ENCODE measurements at places on chromosomes 5 and 9.
A peak's percentile ranks its signal among the peaks of the same experiment; 100 is the strongest.

GRCh38 chr9:134922932-134923240, 5.2 kb upstream of the FCN1 start:
- DNase-seq: no peak

DNA sequence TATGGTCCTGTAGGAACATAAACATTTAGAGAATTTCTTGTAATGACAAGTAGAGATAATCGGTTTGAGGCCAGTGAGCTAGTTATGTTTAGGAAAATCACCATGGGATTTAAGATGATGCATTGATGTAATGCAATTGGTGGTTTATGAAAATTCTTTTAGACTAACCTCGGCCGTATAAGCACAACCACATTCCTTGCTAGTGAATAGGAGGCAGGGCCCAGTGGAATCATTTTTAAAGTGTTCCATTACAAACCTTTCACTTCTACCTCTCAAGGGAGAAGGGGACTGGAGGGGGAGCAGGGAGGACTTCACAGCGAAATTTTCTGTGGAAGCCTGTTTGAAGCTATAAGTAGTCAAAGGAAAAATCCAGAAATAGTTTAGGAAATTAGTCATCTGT, 71.8 kb upstream of the NFIL3 start:
- DNase-seq: peak; percentile 74

GRCh38 chr5:82882316-82882715, 194.9 kb downstream of the TMEM167A start:
- no peak for DNase-seq

GRCh38 chr9:120904061-120904977, 22.3 kb downstream of the TRAF1 start:
- no peak for DNase-seq

- DNase-seq: no peak
These were observed 38.3 kb upstream of the ADRA1B start for GRCh38 chr5:159877894-159878448.

GRCh38 chr5:107705402-107706014, 34.8 kb upstream of the EFNA5 start:
- no peak for DNase-seq

GRCh38 chr9:14054096-14054495, 259.8 kb downstream of the NFIB start:
- DNase-seq: no peak

DNA sequence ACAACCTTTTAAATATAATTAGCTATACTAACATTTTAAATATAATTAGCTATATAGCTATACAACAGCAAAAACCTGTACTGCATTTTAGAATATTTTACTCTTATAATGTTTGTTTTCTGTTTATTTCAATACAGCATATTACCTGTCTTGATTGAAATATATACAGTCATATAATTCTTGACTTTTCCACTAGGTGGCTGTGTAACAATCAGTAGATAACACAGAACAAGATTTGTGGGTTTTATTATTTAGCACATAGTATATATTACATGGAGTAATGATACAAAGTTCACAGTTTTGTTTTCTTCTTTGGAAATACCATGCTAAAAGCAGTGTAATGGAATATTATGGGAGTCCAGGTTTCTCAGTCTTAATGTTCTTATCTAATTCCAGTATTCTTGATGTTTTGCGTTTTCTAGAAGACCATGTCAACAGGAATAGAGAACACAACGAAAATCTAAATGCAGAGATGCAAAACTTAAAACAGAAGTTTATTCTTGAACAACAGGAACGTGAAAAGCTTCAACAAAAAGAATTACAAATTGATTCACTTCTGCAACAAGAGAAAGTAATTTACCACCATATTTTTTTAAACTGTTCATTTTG, 13.3 kb downstream of the HMMR start:
- DNase-seq: no peak

DNA sequence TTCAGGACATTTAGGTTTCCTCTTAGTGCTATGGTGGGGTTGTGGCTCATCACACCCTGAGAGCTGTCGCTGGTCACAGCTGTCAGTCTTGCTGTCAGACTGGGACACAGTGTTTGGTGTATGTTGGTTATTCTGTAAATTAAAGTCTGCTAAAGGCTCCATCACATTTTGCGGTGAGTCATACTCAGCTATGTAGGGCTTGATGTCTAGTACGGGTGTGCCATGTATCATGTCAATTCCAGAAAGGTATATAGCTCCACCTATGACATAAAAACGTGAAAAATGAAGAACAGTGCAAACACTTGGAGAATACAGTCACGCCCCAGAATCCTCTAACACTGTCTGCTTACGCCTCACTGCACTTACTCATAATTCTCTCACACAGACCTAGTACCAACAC, 11.9 kb downstream of the TRMO start:
- DNase-seq: no peak

GRCh38 chr9:21434202-21435014, 5.8 kb upstream of the IFNA1 start:
- DNase-seq: peak; percentile 19

- DNase-seq: peak; percentile 49
These were observed 44.3 kb upstream of the EXOC3 start for GRCh38 chr5:398475-399295.
